ENCODE measurements at places on chromosomes 1 and 21.

- no peak for DNase-seq
Measured at GRCh38 chr1:174858301-174858700, 141.4 kb upstream of the CACYBP start.

DNA sequence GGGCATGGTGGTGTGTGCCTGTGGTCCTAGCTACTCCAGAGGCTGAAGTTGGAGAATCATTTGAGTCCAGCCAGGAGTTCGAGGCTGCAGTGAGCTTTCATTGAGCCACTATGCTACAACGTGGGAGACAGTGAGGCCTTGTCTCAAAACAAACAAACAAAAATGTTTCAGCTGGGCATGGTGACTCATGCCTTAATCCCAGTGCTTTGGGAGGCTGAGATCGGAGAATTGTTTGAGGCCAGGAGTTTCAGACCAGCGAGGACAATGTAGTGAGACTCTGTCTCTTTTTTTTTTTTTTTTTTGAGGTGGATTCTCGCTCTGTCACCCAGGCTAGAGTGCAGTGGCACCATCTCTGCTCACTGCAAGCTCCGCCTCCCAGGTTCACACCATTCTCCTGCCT lies 5.0 kb upstream of the RPL5 start:
- no peak for DNase-seq

DNA sequence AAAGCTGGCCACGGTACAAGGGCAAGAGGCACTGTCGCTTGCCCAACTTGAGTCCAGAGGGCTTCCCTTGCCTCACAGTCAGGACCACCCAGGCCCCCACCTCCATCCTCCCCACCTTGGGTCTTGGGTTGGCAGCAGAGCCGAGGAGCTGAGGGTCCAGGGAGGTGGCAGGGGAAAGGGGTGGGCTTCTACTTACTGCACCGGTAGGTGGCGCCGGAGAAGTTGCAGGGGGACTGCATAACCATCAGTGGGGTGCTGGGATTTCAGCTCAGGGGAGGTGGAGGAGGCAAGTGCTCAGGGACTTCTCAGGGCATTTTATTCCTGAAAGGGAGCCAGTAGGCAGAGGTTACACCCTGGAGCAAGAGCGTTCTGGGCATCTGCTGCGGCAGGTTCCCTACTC lies 44.0 kb downstream of the TRIM62 start:
- no peak for DNase-seq

GRCh38 chr1:246508897-246509688 lies 2.0 kb upstream of the SMYD3 start:
- DNase-seq: no peak

GRCh38 chr21:35457097-35457804 lies 408.1 kb upstream of the RUNX1 start:
- DNase-seq: no peak

- no peak for DNase-seq
Measured at GRCh38 chr1:42290130-42290529, 44.9 kb downstream of the FOXJ3 start.
